SW480 (cell line): ENCODE measurements at places on chromosomes 4 and X.

DNA sequence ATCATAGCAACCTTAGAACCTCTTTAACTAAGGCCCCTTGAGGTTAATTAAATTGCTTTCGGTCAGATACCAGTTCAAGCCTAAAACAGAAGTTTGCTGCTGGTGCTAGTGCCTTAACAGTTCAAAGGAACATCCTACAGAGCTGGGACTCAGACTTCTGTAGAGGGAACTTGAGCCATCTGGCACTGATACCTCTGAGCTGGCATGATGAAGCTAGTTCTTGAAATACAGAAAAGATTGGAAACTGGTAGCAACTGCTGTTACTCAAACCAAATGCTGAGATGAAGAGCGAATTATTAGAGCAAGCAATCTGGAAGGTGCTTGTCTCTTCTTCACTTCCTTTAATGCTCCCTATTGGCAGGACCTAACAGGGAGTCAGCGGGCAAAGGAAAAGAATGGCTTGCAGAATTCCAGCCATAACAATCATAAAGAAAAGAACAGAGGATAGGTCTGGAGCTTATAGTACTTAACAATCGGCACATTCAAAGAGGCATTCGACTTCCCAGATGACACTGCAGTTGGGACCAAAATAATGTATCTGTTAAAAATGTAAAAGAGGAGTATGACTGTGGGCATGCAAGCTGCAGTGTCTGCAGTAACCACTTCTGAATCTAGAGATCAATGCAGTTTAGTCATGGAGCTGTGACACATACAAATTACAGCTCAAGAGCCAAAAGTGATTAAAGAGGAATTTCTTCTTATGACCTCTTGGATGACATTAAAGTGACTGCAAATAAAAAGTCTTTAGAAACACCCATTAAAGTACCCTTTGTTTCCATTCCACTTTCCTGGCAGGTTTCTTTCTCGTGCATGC lies 298.9 kb downstream of the PDGFC start:
- no peak for DNase-seq

- DNase-seq: peak; percentile 4
Observed at GRCh38 chr4:22434895-22435294, 81.0 kb downstream of the ADGRA3 start.

GRCh38 chr4:41640906-41641305 lies 102.9 kb downstream of the LIMCH1 start:
- DNase-seq: no peak

DNA sequence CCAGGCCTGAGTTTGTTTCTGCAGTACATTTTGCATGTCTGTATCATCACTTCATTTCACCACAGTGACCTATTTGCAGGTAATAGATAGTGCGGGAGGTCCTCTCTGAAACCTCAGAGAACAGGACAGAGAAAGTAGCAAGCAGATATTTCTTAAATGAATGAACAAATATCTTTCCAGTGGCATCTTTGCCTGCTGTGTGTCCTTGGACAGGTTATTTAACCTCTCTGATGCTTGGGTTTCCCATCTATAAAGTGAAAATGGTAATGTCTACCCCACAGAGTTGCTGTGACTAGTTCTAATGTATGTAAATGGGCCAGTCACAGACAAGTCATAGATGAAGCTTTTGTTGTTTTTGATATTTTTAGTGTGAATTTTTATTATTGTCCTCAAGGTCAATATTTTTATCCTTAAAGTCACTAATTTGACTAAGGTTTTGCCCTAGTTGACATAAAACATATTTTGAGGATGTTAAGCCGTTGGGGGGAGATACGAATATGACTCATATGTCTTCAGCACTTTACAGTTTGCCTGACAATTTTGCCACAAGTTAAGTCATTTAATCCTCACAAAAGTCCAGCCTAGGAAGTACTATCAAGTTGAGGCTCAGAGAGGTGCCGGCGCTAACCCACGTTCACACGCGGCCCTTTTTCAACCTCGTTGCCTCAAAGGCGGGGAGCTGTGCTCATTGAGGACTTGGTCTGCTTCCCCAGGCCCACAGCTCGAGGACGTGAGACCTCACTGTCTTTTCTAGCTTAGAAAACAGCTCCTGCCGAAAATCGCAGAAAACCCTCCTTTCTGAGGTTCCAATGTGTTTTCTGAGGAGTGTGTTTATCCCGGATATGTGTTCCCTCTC lies 126.7 kb upstream of the STX18 start:
- DNase-seq: no peak

- no peak for DNase-seq
Observed at GRCh38 chr4:161404346-161405110, 759.3 kb downstream of the FSTL5 start.

GRCh38 chr4:5719350-5720055 lies 8.5 kb downstream of the EVC start:
- no peak for DNase-seq

DNA sequence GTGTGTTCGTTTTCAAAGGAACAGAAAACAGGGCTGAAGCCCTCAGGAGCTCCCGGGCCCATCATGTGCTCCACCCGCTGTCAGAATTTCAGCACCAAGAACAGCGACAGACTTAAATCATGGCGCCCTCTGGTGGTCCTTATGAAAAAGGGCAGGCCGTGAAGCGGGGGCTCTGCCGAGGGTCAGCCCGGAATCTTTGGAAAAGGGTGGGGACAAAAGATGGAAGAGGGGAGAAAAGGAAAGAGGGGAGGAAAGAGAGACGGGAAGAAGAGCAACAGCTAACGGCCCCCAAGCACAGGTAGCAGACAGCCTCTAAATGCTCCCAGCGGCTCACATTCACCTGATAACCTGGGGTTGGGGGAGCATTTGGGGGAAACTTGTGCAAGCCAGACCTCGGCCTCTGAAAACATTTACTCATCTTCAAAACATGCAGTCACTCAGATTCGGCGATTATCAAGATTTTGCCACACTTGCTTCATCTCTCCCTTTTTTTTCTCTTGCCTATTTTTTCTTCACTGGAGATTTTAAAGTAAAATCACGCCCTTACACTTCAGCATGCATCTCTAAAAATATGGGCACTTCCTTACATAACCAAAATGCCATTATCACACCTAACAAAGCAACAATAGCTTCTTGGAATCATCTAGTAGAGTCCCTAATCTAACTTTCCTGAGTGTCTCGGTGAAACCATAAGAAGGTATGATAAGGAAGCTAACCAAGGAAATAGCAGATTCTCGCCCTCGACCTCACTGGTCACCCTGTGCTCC lies 28.1 kb upstream of the MAN2B2 start:
- peak; percentile 48 for DNase-seq

GRCh38 chrX:68596871-68597270 lies 50.6 kb upstream of the STARD8 start:
- no peak for DNase-seq

- no peak for DNase-seq
Observed at GRCh38 chr4:182338746-182339145, 95.5 kb downstream of the TENM3 start.

DNA sequence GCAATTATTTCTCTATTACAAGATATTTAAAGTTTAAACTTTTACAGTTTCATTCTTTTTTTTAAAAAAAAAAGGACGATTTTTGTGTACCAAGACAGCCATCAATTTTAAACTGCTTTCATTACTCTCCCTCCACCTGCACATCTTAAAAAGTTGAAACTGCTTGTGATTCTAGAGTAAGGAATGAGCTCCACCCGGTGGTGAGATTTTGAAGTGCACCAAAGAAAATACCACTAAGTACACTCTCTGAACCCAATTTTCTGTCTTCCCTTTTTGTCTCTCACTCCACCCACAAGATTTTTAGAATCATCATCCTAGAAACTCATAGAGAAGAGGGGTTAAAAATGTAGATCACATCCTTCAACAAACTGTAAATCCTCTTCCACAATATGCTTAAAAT lies 91.3 kb upstream of the WDR44 start:
- DNase-seq: peak; percentile 42
